Caudate nucleus (tissue), 63 donors: ENCODE measurements at places on chromosomes 11 and 22.

DNA sequence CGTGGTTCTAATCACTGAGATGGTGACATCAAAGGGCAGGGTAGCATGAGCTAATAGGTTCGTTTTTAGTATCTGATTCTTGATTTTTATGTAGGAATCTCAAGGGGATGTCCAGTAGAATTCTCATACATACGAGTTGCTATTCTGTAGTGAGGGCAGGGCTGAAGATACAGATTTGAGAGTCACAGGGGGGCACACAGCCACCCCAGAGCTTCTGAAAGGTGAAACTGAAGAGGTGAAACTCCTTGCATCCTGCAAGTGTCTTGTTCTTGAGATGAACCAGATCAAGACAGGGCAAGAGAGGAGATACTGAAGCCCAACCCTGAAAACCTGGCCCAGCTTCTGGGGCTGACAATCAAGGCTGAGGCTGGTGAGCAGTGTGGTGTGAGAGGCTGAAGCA, 35.6 kb upstream of the TMEM123 start:
- DNase-seq = no peak

DNA sequence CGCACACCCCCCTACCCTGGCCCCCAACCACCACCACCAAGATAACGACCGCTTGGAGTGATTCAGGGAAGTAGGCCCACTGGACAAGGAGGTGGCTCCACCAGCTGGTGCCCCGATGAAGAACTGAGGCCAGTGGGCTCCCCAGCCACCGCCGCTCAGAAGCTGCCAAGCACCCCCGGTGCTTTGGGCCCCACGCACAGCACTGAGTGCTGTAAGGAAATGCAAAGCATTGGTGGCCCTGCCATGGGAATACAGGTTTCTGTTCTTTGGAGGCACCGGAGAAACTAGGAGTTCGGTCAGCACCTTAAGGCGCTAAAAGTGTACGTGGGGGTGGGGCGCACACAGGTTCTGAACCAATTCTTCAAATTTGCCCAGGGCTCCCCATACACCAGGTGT, 664 bp upstream of the PRSS23 start:
- no peak for DNase-seq

GRCh38 chr22:39237318-39238100, 7.3 kb downstream of the PDGFB start:
- DNase-seq = no peak

DNA sequence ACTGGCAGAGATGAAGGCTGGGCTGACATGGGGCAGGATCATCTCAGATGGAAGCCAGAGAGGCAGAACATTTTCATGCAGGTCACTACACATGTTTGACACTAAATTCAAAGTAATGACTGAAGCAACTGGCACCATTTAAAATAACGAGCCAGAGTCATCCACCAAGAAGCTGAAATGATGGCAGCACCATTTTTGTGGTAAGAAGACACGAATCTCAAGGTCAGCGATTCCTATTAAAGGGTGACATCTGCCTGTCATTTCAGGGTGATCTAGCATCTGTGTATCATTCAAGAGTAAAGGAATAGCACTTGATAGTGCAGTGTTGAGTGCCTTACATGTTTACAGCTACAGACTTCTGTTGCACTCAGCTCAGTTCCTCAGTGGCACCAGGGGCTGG, 113.4 kb upstream of the C11orf87 start:
- DNase-seq = no peak

DNA sequence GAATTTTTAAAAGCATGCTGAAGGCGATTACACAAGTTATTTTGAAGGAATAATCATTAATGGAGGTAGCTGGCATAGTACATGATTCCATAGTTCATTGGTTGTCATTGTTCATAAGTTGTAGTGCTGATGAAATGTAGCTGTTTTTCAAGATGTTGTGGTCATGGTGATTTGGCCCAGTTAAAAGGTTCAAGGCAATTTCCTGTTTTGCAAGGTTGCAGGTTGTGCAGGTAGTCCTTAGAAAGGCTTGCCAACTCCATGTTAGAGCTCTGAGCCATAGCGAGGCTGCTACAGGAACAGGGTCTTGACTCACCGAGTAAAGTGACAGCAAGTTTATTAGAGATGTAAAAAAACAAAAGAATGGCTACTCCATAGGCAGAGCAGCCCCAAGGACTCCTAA, 95.8 kb upstream of the CHORDC1 start:
- no peak for DNase-seq

GRCh38 chr22:25923914-25924313, 181.9 kb downstream of the MYO18B start:
- no peak for DNase-seq

GRCh38 chr22:30372915-30373314, 14.3 kb downstream of the RNF215 start:
- no peak for DNase-seq

DNA sequence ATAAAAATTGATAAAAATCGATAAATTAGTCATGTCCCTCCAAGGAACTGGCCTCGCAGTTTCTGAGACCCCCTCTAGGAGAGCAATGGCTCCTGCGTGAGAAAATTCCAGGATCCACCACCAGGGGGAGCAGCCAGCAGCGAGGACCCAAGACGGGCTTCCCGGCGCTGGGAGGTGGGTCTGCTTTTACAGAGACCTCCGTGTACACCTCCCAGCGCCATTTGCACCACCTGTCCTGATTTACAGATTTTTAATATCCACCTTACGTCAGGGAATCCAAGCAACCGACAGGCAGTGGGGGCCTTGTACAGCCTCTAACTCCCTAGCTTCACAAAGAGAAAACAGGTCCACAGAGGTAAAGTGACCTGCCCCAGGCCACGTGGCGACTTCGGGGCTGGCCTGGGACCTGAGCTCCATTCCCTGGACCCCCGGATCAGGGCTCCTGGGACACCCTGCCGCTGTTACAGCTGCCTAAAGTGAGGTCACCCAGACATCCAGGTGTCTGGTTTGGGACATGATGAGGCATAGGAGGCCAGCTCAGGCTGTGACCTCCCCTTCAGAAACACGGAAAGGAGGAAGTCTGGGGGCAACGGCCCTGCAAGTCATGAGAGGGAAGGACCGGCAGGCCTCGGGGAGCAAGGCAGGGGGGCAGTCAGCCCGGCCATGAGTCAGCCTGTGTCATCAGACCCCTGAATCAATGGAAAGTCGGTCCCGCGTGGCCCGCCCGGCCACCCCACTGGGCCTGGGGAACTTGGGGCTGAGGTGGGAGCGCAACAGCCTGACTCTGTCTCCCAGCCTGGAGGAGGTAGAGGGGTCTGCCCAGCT, 3.5 kb downstream of the OSM start:
- DNase-seq = peak; percentile 28

DNA sequence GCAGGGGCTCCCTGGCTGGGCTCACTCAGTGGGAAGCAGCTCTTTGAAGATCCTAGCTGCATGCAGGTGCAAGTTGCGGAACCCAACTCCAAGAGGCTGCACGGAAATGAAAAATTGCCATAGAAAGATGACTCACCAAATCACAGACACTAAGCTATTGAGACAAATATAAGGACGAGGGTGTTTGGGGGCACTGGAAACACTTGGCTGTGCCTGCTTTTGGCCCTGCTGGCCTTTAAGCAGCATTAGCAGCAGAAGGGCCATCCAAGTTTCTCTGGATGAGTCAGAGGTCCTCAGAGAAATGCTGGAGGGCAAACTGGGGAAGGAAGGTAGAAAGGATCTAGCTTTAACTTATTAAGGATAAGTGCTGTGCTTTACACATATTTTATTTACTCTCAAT, 282.3 kb downstream of the KIRREL3 start:
- no peak for DNase-seq

DNA sequence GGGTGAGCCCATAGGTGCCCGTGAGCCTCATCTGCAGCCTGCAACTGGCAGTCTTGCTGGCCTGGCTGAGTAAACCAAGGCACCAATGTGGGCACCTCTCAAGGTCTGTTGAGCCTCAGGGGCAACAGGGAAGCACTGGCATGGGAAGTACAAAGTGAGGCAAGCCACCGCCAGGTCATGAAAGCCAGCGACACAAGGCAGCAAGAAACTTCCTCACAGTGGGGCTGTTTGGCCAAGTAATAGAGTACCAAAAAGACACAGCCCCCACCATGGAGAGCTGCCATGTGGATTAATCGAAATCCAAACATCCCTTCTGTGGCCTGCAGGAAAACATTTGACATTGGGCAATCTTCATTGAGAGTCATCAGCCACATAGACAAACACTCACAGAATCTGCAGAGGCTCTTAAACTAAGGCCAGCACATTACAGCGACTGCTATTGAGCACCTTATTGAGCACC, 43.6 kb upstream of the FIBIN start:
- DNase-seq = no peak

DNA sequence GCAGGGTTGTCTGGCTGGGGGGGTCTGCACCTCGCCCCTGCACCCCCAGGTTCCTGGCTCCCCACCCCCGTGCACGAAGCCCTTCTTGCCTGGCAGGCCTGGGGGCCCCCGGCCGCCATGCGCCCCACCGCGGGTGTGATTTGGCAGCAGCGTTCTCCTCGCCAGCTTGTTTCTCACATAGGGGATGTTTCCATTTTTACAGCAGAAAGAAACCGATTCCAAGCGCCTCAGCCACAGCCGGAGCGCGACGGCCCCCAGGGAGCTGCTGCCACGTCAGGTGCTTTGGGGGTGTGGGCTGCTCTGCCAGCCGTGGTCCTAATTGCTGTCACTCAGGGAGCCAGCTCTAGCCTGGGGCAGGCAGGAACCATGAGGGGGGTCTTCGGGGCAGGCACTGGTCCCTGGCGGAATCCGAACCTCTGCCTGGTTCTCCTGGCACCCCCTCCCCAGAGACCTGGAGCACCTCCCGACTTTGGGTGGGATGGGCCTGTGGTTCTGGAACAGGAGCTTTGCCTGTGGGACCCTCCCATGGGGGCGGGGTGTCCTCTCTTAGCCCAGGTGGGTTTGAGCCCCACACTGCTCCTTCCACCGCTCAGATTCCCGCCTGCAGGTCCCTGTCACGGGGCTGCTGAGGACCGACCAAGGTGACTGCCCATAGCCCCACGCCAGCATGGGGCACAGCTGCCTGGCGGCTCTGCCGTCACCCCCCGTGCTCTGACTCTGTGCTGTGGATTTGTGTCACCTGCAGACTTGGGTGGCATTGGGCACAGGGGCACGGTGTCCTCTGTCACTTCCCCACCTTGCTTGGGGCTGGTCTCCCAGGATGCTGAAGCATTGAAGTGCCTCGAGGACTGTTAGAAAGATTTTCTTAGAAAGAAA, 54.0 kb downstream of the RTN4R start:
- no peak for DNase-seq

DNA sequence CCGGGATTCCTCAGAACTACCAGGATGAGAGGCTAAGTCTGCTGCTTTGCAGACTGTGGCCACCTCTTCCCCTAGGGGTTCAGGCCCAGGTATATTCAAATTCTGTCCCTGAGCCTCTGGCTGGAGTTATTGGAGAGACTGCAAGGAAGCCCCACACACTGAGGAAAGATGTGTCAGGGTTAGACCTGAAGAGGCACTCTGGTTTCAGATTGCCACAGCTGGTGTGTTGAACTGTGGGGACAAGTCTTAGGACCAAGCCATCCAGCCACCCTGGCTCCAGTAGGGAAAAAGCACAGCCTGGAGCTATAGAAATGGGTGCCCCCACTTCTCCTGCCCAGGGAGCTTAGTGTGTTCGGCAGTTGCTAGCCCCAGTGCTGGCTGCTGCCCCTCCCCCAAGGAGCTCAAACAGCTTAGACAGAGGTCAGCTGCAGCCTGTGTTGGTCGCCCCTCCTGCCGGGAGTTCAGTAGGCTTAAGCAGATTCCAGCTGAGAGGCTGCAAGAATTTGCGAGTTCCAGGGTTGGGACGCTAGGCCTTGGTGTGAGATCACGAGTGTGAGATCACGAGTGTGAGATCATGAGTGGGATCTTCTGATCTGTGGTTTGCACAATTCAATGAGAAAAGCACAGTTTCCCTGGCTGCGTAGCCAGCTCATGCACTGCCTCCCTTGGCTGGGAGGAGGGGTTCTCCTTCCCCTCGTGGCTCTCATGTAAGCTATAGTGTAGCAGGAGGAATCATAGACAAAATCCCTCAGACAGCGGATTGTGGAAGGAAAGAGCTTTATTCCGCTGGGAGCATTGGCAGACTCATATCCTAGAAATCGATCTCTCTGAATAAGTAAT, 552.1 kb upstream of the CHORDC1 start:
- no peak for DNase-seq

DNA sequence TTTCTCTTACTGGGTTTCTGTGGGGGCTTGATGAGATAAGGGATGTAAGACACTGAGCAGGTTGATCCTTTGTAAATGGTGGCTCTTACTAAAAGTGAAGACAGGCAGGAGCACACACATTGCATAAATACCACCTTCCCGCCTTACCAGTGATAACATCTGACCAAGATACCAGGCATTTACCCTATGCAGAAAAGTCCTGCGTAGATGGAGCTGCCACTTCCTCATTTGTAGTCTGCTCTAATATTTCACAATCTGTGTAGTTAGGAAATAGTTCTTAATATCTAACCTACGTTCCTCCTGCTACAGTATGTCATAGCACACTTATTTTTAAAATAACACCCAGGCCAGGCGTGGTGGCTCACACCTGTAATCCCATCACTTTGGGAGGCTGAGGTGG, 23.9 kb upstream of the SWAP70 start:
- DNase-seq = no peak

- no peak for DNase-seq
Measured at GRCh38 chr11:87840786-87841185, 334.5 kb downstream of the RAB38 start.

- DNase-seq = no peak
Measured at GRCh38 chr11:119756169-119756865, 27.3 kb upstream of the NECTIN1 start.

DNA sequence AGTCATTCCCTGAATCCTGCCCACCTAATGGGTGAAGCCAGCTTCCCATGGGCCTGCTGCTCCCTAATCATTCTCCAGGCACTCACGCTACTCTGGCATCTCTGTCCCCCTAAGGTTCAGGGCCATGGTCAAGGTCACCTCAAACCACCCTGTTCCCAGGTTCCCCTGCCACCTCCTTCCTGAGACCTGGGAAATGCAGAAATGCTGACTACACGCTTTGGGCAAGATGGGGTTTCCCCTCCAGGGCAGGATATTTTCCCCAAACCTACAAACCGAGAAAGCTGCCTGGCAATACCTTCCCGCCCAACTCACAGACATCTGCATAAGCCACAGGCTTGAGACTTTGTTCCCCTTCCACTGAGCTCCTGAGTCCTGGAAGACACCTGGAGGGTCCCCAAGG, 97.6 kb downstream of the FEZ1 start:
- DNase-seq = no peak

- DNase-seq = no peak
Measured at GRCh38 chr11:65861533-65862183, 1.4 kb downstream of the MUS81 start.

GRCh38 chr11:65700399-65700798, 11.7 kb upstream of the KAT5 start:
- no peak for DNase-seq

- no peak for DNase-seq
Measured at GRCh38 chr22:28951969-28952521, 68.7 kb downstream of the ZNRF3 start.

DNA sequence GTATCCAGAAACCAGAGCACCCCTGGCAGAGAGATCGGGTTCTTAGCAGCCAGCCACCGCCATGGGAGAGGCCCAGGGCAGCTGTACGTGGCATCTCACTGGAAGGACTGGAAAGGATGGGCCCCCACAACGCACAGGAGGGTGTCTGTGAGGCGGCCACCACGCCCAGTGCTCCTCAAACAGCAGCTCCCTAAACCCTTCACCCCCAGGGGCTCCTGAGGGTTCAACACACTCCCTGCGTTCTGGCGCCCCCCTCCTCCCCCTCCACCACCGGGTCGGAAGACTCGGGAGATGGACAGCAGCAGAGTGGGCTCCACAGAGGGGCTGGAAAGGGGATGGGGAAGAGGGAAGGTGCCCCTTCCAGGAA, 1.1 kb downstream of the MAPK12 start:
- no peak for DNase-seq
